ENCODE measurements at places on chromosomes 12 and 14. TPM values are rescaled to one million over a fixed set of nuclear protein-coding genes. Genes with fewer than 3 reads are reported as not detected.

DNA sequence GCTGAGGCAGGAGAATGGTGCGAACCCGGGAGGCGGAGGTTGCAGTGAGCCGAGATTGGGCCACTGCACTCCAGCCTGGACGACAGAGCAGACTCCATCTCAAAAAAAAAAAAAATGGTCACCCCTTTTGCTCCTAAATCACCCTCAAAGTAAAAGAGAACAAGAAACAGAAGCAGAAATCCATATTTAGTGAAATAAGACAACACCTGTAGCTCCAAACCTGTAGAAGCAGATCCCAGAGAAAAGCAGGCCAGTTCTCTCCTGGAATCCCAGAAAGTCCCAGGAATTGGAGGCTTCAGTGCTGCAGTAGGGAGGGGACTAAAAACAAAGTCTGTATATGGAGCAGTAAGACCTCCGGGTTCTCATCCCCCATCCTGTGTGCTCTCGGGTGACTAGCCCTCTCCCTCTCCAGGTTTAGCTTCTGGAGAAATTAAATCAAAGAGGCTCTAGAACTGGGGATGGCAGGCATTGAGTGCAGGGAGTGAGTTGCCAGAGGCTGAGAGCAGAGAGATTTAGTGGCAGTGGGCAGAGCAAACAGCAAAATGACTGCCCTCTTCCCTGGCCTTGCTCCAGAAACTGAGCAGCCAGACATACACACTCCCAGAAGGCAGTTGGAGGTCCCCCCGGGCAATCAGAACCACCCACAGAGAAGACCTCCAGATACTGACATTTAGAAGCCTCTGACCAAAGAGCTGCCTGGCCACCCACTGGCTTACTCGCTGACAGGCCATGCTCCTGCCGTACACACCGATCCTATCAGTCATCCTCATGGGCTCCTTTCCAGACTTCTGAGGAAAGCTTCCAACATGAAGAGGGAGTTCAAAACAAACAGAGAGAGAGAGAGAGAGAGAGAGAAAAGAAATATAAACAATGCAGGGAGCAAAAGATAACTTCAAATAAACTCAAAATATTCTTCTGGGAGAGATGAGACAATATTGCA is 6.3 kb upstream of the MLXIP start:
- no peaks in the 10 kb centered on the region for H3K36me3 ChIP-seq
- H3K27ac ChIP-seq, result peak overlapping the region; percentile 47
- 0 out of 2 replicates have a peak overlapping the region, but pooled peaks have one; percentile 19 for H3K4me3 ChIP-seq
- peak; percentile 93 for DNase-seq
- H3K4me1 ChIP-seq, result peaks cover 11% of the 10 kb centered on the region

Gene COQ5
- 32.6 TPM for total RNA-seq

Gene CNTN1
- total RNA-seq, result 0.51 TPM

DNA sequence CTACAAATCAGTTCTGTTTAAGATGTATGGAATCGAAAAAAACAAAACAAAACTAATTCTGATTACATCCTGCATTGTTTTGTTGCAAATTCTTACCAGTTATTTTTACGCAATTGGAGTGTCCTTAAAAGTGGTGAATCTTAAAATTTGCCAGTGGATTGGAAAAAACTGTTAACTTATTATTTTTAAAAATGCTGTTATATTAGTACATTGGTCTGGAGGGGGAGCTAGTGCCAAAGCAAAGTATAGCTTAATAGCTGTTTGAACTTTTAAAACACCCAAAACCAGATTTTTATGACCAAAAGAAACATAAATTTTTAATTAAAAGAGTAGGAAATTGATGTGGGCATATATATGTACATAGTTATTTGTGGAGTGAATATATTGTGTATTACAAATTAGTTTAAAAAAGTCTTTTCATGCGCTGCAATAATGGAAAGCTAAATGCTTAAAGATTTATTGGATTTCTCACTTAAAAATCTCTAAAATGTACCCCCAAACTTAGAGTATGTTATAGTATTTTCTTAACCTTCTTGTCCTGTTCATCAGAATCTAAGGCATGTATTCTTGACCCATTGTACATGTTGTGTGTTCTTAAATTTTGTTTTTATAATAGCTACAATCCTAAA is 2.5 kb downstream of the FUT8 start:
- H3K36me3 ChIP-seq, result no peaks in the 10 kb centered on the region
- H3K27ac ChIP-seq, result peak overlapping the region; percentile 26
- DNase-seq, result peak; percentile 80

Gene LALBA
- total RNA-seq, result not detected

DNA sequence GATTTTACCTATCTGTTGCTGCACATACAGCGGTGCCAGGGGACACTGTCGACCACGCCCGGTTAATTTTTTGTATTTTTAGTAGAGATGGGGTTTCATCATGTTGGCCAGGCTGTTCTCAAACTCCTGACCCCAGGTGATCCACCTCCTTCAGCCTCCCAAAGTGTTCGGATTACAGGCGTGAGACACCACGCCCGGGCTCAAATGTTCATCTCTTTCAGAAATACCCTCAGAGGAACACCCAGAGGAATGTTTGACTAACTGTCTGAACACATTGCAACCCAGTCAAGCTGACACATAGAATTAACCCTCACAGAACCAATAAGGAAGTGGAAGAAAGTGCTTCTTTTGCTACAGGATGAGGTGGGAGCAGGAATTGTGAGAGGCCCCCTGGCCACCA is 15.0 kb upstream of the ETFBKMT start:
- no peaks in the 10 kb centered on the region for H3K27me3 ChIP-seq
- H3K4me3 ChIP-seq, result no peak overlapping the region
- H3K36me3 ChIP-seq, result no peaks in the 10 kb centered on the region
- no peak overlapping the region for H3K27ac ChIP-seq

- peak; percentile 47 for DNase-seq
- H3K36me3 ChIP-seq, result no peaks in the 10 kb centered on the region
- peaks cover 4% of the 10 kb centered on the region for H3K4me1 ChIP-seq
- no peaks in the 10 kb centered on the region for H3K27me3 ChIP-seq
- peak overlapping the region; percentile 91 for H3K4me3 ChIP-seq
These were observed 618 bp upstream of the PGAM5 start for GRCh38 chr12:132710043-132710404.

Gene B4GALNT3
- total RNA-seq, result 0.11 TPM

Gene KLHDC1
- total RNA-seq, result 5.0 TPM

Gene KANSL2
- 44.4 TPM for total RNA-seq

DNA sequence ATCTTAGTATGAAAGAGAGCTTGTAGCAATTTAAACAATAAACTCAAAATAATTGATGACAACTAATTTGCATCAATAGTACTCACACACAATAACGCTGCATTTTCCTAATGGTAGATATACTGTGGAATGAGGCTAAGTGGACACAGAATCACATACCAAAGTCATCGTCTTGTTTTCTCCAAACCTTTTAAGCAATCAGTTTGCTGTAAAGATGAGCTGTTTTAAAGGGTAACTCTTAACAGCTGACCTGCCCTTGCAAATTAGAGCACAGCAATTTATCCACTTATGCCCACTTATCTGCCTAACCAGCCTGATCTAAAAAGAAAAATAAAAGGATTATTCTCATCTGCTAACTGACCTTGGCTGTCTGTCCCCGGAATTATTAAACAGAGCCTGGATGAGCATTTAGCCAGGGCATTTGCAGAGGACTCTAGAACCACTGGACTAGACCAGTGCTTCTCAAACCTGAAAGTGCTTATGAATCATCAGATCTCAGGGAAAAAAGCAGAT is 174.3 kb upstream of the BCL2L14 start:
- H3K4me1 ChIP-seq, result no peaks in the 10 kb centered on the region
- no peaks in the 10 kb centered on the region for H3K27me3 ChIP-seq
- H3K4me3 ChIP-seq, result no peak overlapping the region
- no peak overlapping the region for H3K27ac ChIP-seq
- DNase-seq, result no peak

DNA sequence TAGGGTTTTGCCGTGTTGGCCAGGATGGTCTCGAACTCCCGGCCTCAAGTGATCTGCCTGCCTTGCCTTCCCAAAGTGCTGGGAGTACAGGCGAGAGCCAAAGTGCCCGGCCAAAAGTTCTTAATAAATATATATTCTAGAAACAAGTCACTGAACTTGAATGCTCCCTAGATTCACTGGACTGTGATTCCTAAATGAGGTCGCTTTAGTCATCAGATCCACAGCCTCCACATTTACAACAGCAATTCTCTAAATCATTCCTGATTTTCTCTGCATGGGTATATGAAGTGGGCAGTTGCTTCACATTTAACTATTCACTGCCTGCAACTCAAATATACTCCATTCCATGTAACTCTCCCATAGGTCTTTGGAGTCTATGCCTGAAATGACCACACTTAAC is 813.0 kb downstream of the GALC start:
- no peaks in the 10 kb centered on the region for H3K27me3 ChIP-seq
- H3K4me1 ChIP-seq, result no peaks in the 10 kb centered on the region
- no peak overlapping the region for H3K27ac ChIP-seq
- DNase-seq, result no peak

Gene SLC17A8
- not detected for total RNA-seq

Gene MEG3
- 101 TPM for total RNA-seq

Gene SYT10
- total RNA-seq, result not detected

DNA sequence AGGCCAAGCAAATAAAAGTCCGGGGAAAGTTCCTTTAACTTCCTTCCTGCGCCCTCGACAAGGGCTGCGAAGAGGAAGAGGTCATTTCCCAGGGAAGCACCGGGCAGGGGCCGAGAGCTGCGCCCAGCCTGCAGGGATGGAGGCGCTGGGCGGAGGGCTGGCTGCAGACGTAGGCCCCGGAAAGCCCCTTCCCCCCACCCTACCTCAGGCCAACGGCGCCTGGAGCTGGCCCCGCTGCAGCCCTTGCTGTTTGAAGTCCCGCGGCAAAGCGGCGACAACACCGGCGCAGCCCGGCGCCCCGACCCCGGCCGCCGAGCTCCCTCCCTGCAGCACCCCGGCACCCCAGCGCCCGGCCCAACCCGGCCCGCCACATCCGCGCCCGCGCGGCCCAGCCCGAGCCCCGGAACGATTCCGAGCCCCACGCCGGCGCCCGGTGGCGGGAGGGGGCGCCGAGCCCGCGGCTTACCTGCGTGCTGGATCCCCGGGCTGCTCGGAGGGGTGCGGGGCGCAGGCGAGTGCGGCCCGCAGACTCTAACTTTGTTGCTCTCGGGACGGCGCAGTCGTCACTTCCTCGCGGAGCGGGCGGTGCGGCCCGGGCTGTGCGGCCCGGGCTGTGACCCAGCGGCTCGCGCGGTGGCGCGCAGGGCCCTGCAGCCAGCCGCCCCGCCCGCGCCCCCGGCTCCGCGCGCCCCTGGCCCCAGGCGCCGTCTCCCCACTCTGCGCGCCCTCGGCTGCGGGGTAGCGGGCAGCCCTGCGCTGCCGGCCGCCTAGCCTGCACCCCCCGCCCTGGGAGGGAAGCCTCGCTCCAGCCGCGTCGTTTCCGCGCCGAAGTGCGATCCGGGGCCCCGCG is 64.8 kb upstream of the PTGR2 start:
- no peaks in the 10 kb centered on the region for H3K36me3 ChIP-seq
- no peaks in the 10 kb centered on the region for H3K27me3 ChIP-seq
- peak overlapping the region; percentile 82 for H3K4me3 ChIP-seq
- H3K4me1 ChIP-seq, result peaks cover 46% of the 10 kb centered on the region

GRCh38 chr14:78763746-78764145 is 593.6 kb downstream of the NRXN3 start:
- 0 out of 2 replicates have a peak, but pooled peaks cover 4% of the 10 kb centered on the region for H3K4me1 ChIP-seq
- H3K27ac ChIP-seq, result no peak overlapping the region
- H3K4me3 ChIP-seq, result no peak overlapping the region
- H3K36me3 ChIP-seq, result no peaks in the 10 kb centered on the region
- H3K27me3 ChIP-seq, result no peaks in the 10 kb centered on the region

DNA sequence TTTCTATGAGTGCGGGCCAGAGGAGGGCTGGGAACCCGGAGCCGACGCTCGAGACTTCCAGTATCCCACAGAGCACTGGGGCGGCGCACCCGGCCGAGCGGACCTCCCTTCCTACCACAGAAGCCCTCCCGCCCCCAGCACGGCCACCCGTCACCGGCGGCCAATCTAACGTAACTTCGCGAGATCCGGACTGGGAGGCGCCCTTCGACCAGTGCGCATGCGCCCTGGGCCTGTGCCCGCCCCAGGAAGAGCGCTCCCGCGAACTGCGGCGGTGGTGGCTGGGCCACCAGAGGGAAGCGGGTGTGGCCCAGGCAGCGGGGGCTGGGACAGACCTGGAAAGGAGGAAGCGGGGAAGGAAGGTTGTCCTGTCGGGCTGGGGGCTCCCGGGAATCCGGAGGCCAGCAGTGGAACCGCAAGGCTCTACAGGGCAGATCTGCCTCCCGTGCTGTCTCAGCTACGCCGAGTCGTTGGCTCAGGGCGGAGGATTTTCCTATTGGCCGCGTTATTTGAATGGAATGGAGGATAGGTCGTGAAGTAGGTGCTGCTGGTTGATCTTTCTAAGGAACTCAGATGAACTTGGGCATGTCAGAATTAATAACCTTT is at the start of gene PPP1R12A:
PPP1R12A (minus strand) TSS at position 77 of the 603 bp plus-strand sequence. CDS start 166 bp downstream, outside the sequence.
- H3K27ac ChIP-seq, result peak within 1 kb of the TSS; percentile 82
- no peaks in the 10 kb centered on the region for H3K27me3 ChIP-seq
- peak; percentile 99 for DNase-seq
- peak within 1 kb of the TSS; percentile 92 for H3K4me3 ChIP-seq

Gene ART4
- total RNA-seq, result not detected

- H3K4me1 ChIP-seq, result no peaks in the 10 kb centered on the region
- H3K27me3 ChIP-seq, result no peaks in the 10 kb centered on the region
- no peaks in the 10 kb centered on the region for H3K36me3 ChIP-seq
- no peak overlapping the region for H3K27ac ChIP-seq
These were observed 197.7 kb upstream of the CNOT2 start for GRCh38 chr12:70045514-70045913.

- DNase-seq, result no peak
- H3K4me3 ChIP-seq, result no peak overlapping the region
- peaks cover 3% of the 10 kb centered on the region for H3K4me1 ChIP-seq
- no peaks in the 10 kb centered on the region for H3K36me3 ChIP-seq
These were observed 31.8 kb upstream of the GALNT9 start for GRCh38 chr12:132360906-132361777.

- no peak overlapping the region for H3K27ac ChIP-seq
- DNase-seq, result no peak
- H3K36me3 ChIP-seq, result no peaks in the 10 kb centered on the region
- H3K27me3 ChIP-seq, result no peaks in the 10 kb centered on the region
These were observed 569.6 kb downstream of the AACS start for GRCh38 chr12:125634813-125635212.

Gene PMCH
- not detected for total RNA-seq

DNA sequence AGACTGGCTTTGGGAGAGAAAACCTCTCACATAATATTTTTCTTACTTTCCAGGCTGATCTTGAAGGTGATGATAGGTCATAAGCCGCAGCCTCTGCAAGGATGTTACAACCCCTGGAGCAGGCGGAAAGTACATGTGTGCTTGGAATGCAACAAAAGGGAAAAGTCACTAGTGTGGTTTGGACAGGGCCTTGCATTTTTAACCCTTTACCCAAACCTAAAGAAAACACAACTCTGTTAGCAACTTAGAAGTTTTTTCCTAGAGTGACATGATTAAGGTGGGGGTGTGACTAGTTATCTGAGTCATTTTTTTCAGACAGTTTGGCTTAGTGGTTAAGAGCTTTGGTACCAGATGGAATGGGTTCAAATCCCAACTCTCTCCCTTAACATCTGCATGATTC is 97.0 kb downstream of the TMEM30B start:
- peak overlapping the region; percentile 24 for H3K27ac ChIP-seq
- H3K4me1 ChIP-seq, result peaks cover 29% of the 10 kb centered on the region
- DNase-seq, result peak; percentile 91

Gene ADGRD1
- total RNA-seq, result 7.9 TPM

GRCh38 chr14:35855876-35856481 is 29.8 kb downstream of the BRMS1L start:
- H3K4me3 ChIP-seq, result no peak overlapping the region
- DNase-seq, result no peak
- peaks cover 4% of the 10 kb centered on the region for H3K36me3 ChIP-seq
- H3K27me3 ChIP-seq, result no peaks in the 10 kb centered on the region

All from GM23248 (cell line).